Urinary bladder (tissue), 4 donors: ENCODE measurements at places on chromosomes 2 and 18.

GRCh38 chr2:69588945-69589344 lies 54.6 kb downstream of the AAK1 start:
- no peak for DNase-seq

GRCh38 chr2:226772389-226773179 lies 27.0 kb downstream of the IRS1 start:
- DNase-seq: no peak

- no peak for DNase-seq
These were observed 991.0 kb upstream of the CHAC2 start for GRCh38 chr2:52776571-52776970.

DNA sequence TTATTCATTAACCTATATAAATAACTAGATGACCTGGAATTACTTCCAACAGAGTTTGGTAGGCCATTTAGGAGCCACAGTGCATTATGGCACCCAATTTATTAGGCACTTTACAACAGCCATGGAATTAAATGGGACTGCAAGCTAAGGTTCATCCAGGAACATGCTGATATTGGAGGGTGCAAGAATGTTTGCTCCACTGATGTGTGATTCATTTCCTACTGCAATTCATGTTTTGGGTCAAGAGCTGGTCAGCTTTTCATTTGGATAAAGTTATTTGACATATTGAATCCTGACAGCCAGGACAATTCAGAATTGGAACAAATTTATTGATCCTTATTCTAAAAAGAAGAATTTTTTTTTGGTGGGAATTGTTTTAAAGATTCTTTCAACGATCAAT lies 11.8 kb upstream of the LYPD1 start:
- DNase-seq: no peak

- DNase-seq: no peak
These were observed 69.9 kb upstream of the MCFD2 start for GRCh38 chr2:46985512-46985911.

DNA sequence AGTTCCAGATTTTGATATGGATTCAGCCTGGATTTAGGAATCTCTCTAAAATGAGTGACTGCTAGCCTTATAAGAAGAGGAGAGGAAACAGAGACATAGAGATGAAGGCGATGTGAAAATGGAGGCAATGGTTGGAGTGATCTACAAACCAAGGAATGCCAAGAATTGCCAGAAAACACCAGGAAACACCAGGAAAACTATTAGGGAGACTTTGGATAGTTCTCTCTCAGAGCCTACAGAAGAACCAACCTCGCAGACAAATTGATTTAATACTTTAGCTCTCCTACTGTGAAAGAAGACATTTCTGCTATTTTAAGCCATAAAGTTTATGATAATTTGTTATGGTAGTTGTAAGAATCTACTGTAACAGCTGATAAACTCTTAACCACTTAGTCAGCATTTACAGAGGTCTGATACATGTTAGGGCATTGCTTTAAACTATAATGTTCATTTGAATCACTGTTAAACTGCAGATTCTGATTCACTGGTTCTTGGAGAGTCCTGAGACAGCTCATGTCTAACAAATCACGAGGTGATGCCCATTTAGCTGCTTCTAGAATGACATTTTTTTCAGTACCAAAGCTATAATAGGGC lies 1702.6 kb upstream of the LRRTM1 start:
- DNase-seq: no peak

GRCh38 chr18:76487782-76488181 lies 7.3 kb downstream of the ZNF516 start:
- DNase-seq: no peak

DNA sequence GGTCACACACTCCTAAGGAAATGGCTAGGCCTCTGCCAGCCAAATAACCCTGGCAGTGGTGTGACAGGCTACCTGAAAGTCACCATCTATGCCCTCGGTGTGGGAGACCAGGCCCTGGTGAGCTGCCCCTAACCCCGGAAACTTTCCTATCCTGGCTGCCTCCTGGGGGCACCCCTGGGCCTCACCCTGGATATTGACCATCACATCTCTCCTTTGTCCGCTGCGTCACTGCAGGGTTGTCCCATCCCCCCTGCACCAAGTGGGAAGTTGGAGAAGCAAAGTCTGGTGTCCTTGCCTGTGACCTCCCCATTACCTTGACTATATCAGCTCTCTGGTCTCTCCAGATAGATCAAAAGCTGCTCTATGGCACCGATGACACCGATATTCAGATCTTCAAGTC lies 18.8 kb downstream of the FER1L5 start:
- no peak for DNase-seq

DNA sequence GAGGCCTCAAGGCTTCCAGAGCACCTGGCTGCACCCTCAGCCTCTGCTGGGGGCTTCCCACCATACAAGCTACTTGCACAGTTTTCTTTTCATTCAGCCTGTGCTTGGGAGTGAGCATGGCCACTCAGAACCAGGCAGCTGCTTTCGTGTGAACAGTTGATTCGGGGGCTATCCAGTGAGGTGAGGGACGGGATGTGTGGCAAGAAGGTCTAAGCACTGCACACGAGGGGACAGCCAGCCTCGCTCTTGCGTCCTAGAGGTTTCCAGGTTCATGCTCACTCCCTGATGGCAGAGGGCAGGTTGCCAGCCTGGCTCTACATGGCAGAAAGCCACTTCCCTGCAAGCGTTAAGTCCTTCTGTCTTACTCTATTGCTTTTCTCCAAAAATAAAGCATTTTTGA lies 146.2 kb downstream of the MBP start:
- no peak for DNase-seq

- DNase-seq: no peak
These were observed 137.0 kb downstream of the MEIS1 start for GRCh38 chr2:66571918-66572317.

GRCh38 chr2:201931475-201931874 lies 102.2 kb upstream of the FZD7 start:
- DNase-seq: no peak

GRCh38 chr2:218123986-218124385 lies 1.8 kb upstream of the CXCR2 start:
- no peak for DNase-seq

DNA sequence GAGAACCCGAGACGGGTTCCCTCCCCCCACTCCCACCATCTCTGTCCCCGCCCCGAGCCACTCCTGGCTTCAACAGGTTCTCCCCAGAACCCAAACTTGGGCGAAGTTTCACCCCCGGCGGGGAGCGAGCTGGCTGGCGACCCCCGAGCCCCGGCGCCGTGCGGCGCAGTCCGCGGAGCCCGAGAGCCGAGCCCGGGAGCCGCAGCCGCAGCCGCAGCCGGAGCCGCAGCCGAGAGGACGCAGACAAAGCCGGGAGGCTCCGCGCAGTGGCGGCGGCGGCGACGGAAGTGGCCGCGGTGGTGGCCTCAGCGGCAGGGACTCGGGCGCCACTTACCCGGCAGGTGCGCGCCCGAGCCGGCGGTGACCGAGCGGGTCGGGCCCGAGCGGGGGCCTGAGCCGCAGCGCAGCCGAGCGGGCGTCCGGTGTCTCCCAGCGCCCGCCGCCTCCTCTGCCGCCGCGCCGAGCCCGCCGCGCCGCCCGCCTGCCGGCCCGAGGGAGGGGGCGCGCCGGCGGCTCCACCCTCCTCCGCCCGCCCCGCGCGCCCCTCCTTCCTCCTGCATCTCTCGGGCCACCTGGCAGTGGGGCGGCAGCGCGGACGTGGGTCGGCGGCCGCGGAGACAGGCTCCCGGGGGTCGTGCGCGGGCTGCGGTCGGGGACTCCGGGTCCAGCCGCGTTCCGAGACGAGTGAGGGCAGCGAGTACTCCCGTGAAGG lies at the start of gene ECEL1:
TSS of gene ECEL1 (minus strand) at position 450 of the 712 bp plus-strand sequence. CDS start 1,181 bp downstream, outside the sequence.
- no peak for DNase-seq

DNA sequence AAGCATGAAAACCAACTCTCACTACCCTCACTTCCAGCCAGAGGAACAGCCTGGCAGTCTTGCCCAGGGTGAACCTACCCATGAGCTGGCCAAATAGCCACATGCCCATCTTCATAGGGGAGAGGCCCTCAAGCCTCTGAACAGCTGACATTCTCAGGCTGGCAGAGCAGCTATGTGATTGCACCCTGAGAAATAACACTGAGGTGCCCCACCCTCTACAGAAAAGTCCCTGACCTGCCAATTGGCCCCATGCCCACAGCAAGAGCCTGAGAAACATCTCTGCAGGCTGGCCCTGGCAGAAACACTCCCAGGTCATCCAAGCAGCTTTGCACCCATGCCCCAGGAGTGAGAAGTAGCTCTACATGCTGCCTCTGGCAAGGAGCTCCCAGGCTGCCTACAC lies 127.4 kb upstream of the OTX1 start:
- no peak for DNase-seq

GRCh38 chr2:31983762-31984467 lies 26.9 kb downstream of the MEMO1 start:
- no peak for DNase-seq

GRCh38 chr2:234444242-234444730 lies 52.6 kb downstream of the ARL4C start:
- DNase-seq: no peak

DNA sequence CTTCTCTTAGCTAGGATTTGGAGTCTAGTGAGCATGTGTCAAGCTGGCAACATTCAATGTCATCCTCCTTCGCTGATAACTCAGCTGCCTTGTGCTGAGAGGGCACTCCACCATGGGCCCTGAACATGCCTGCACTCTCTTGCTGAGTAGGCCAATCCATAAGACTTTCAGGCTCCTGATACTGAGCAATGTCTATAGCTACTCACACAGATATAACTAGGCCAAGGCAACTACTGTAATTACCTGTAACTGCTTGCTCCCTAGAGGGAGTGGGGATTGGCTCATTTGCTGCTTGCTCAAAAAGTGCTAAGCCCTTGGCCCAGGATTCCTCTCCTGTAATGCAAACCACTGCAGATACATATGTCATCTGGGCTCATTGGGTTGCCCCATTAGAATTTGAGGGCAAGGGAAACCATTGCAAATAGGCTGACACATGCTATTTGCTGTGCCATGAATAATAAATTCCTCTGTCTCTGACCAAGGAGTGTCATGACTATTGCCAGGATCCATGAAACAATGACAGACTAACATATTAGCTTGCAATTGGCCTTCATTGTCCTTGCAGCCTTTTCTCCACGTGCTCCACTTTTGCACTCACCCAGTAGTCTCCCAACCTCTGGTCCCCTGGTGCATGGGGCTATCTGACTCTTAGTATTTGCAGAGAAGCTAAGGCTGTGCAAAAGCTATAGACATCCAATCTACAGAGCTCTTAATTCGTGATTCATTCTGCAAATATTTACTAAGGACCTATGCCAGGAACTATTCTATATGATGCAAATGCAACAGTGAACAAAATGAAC lies 36.9 kb upstream of the BMPR2 start:
- DNase-seq: no peak

DNA sequence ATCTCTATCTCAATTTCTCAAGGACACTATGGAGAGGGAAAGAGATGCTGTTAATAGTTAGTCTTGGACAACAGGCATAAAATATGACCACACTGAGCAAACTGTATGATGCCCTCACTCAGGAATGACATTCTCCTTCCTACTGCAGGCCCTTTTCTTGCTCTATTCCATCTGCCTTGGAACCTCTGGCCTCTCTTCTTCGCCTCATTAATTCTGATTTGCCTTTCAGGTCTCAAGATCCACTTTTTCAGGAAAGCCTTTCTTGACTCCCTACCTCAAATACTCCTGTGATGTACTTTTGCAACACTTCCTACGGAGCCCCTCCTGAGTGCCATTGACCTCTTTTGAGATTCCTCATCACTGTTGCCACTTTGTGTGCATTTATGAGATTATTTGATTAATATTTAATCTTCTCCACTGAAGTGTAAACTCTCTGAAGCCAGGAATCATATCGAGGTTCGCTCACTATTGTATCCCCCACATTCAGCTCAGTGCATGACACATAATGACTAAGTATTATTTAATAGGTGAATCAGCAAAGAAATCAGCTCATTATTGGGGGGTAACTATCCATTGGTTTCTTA lies 21.3 kb upstream of the SPP2 start:
- DNase-seq: no peak

DNA sequence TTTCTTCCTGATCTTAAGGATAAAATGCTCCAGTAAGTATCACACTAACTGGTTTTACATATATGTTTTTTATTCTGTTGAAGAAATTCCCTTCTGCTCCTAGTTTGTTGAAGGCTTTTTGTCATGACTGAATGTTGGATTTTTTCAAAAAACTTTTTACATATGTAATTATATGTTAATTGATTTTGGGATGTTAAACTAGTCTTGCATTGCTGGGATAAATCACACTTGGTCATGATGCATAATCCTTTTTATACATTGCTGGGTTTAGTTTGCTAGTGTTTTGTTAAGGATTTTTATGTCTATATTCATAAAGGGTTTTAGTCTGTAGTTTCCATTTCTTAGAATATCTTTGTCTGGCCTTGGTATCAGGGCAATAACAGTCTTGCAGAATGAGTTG lies 65.6 kb upstream of the TXNDC2 start:
- no peak for DNase-seq

- no peak for DNase-seq
These were observed 517.5 kb downstream of the STK39 start for GRCh38 chr2:167729911-167730310.

GRCh38 chr2:25664183-25664964 lies 9.0 kb downstream of the DTNB start:
- no peak for DNase-seq

DNA sequence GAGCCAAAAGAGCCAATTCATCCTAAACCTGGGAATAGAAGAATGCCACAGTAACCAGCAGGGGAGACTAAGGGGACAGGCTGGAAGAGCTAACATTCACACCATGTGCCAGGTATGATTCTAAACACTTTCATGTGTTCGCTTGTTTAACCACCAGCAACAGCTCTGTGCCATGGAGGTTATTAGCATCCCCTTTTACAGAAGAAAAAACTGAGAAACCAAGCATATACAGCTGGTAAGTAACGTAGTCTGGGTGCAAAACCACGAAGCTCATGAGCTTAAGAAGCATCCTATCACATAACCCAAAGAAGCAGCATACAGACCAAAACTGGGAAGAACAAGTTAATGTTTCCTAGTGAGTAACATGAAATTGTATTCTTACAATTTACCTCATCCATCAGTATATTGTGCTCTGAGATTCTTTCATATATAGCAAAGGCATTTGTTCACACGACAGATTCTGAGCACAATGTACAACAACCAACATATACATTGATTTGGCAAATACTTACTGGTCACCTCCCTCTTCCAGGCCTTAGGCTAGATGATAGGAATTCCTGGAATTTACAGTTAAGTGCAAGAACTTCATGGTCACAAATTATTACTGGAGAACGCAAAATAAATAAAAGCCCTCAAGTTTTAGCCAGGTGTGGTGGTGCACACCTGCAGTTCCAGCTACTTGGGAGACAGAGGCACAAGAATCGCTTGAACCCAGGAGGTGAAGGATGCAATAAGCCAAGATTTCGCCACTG lies 36.5 kb upstream of the HNRNPA3 start:
- DNase-seq: no peak

GRCh38 chr2:108449410-108450130 lies 564 bp downstream of the GCC2 start:
- DNase-seq: peak; percentile 45

GRCh38 chr2:234286118-234286598 lies 210.7 kb downstream of the ARL4C start:
- DNase-seq: no peak

GRCh38 chr18:370751-371608 lies 103.1 kb upstream of the THOC1 start:
- no peak for DNase-seq

- DNase-seq: no peak
These were observed 1087.6 kb upstream of the PIK3C3 start for GRCh38 chr18:40867459-40867858.
